Nephron progenitor cell (in vitro differentiated cells): ENCODE measurements at places on chromosomes 3 and 15.

DNA sequence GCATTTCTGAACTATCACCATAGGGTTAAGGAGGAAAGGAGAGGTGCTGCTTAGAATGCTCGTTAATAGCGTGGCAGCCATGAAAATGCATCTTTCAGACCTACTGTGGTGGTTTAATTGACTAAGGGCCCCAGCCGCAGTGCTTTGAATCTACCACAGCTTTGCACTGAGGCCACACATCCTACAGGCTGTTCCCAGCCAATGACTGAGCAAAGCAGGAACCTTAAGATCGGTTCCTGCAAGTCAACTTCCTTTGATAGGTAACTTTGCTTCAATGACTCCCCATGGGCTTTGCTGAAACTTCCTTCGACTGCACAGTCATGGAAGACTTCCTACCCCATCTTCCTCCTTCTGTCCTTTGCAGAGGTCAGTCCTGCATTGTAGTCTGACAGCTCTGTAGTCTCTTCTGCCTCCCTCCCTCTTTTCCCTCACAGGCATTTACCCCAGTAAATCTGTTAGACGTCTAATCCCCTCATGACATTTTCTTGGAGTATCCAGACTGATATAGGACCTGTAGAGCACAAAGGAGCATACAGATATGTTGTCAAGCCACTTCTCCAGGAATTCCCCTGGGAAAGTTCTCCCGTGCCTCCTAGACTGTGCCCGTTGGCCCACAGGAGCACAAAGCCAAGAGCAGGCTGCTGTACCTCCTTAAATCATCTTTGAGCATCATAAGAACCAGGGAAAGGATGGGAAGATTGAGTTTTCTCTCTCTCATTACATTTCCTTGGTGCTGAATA lies 2.6 kb upstream of the BCL2A1 start:
- no peak for DNase-seq

DNA sequence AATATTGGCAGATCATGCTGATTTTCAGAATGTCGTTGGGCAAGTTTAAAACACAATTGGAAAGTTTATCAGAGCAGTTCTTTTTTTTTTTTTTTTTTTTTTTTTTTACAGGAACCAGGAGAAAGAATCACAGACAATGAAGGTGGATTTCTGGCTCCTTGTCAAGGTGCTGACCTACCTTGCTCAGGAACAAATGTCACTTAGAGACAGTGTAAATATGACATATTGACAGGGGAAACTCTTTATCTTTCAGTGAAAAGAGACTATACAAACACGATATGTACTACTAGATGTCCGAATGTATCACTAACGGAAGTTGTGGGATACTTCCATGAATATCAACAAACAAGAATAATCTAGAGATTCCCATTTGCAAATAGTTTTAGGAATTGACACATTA lies 237.3 kb downstream of the FMN1 start:
- no peak for DNase-seq

DNA sequence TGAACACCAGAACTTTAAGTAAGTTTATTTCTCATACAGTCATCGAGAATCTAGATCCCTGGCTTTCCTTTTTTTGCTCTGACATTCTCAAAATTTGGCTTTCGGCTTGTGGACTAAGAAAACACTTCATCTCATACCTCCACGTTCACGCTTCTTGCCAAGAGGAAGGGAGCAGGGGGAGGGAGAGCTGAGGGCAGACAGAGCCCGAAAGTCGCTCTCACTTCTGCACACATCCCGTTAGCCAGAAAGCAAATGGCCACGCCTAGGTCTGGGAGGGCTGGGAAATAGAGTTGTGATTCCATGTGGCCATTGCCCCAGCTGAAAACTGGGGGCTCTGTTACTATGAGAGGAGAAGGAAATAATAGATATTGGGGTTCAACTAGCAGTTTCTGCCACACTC lies 57.3 kb downstream of the MAP6D1 start:
- no peak for DNase-seq

- DNase-seq = no peak
Measured at GRCh38 chr3:124636101-124636862, 94.0 kb upstream of the UMPS start.

DNA sequence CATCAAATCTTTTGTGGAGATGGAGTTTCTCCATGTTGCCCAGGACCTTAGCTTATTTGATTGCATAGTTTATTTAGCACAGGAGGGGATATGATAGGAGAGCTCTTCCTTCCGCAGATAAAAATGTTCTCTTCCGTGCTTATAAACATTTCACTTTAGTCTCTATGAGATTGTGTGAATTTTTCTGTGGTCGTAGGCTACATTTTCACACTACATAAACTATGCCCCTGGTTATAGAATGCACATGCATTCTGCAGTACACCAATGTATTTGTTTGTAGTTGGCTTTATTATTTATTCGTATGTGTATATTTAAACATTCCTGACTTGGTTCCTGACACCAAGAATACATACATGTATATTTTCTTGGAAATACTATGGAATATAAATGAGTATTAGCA lies 139.2 kb downstream of the UBE2E2 start:
- DNase-seq = no peak

DNA sequence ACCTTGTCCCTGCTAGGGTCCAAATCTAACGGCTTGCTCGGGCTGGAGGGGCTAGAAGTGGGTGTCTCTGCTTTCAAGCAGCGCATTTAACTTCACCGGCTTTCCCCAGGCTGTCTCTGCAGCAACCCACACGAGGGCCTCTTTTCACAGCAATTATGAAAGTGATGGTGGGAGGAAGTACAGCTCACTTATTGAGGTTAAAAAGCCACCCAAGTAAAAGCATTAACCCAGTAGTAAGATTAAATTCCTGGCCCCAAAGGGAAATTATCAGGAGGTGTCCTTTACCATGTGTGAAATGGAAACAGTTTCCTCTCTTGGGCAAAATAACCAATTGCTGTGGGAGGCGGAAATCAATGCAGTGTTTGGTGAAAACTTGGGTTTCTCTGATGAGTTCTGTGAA lies 41.1 kb downstream of the NGRN start:
- no peak for DNase-seq

DNA sequence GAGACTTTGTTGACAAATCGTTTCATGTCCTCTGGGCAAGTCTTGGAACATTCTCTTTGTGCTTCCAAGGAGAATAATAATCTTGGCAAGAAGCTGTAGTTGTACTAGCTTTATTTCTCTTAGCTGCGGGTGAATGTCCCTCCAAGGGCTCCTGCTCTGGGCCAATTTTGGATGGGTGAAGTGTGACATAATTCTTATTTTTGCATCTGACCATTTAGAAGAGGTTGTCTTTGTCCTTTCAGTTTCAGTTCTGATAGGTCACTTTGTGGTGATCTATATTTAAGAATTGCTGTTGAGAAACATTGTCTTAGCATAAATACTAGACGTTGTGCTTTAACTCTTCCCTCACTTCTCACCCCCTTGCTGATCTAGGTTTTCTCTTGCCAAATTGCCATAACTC lies 164.8 kb upstream of the RORA start:
- no peak for DNase-seq

DNA sequence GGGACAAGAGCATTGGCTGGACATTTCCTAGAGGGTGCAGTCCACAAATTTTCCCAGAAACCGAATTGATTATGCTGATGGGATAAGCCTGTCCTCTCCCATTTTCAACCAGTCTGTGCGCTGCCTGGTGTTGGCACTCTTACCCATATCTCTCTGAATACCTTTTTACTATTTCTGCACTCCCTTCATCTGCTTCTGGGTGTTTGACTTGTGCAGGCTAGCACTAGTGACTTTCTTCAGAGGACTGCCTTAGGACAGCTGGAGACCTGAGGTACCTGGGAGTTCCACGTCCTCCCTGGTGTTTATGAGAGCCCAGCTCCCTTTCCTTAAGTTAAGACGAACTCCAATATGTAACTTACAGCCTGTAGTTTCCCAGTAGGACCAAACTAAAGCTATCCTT lies 50.2 kb downstream of the RBMS3 start:
- DNase-seq = no peak

DNA sequence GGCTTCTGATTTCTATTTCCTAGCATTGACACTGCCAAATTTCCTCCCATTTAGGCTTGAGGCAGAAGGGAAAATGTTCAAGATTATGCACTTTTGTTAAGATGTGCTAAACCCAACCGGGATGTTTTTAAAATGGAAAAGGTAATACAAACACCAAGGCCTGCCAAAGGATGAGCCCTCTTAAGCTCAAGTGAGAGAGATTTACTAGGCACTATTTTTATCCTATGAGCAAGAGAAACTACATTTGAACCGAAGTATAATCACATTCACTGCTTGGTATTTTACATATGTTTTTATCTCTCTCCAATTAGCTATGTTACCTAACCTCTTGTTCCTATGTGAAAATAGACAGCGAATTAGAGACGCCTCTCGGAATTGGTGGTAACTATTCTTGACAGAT lies 295.8 kb downstream of the GABRB3 start:
- DNase-seq = no peak

GRCh38 chr3:128352326-128352725 lies 114.4 kb downstream of the DNAJB8 start:
- DNase-seq = no peak

GRCh38 chr3:19399356-19399755 lies 251.0 kb downstream of the KCNH8 start:
- no peak for DNase-seq

- DNase-seq = no peak
Measured at GRCh38 chr3:71578054-71578751, 5.3 kb downstream of the FOXP1 start.

DNA sequence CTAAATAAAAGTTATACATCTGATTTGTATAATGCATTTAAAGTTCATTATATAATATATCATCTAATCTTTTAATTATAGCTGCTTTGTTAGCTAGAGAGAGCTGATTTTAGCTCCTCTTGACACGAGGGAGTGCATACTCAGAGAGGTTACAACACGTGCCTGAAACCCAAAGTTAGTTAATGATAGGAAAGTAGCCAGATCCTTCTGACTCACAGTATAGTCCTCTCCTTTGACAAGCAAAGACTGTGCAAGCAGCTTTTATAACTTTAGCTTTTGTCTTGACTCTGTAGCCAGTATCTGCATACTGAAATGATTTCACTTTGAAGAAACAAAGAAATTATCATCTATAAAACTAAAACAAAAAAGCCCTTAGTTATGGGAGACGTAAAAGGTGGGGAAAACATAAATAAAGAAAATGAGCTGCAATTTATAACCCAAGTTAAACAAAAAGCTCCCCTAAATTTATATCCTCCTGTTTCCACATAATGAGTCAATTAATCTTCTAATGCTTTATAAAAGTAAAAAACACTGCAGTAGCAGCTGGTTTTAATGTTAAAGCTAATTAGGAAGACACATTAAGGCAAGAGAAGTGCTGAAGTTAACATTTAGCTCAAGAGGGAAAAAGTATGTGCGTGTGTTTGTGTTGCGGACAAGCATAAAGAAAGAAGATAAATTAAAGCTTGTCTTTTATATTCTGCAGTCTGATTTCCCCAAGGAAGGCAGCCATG lies 13.1 kb downstream of the GABRR3 start:
- no peak for DNase-seq

GRCh38 chr15:67033012-67033411 lies 32.4 kb upstream of the SMAD3 start:
- no peak for DNase-seq

DNA sequence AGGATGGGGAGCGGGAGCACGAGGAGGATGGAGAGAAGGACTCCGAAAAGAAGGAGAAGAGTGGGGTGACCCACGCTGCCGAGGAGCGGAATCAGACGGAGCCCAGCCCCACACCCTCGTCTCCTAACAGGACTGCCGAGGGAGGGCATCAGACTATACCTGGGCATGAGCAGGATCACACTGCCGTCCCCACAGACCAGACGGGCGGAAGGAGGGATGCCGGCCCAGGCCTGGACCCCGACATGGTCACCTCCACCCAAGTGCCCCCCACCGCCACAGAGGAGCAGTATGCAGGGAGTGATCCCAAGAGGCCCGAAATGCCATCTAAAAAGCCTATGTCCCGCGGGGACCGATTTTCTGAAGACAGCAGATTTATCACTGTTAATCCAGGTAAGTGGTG lies 169.8 kb downstream of the FEZF2 start:
- DNase-seq = no peak
